Stimulated activated CD4-positive, alpha-beta T cell treated with anti-CD3 and anti-CD28 coated beads, Interleukin-2, amount 100 ng/mL, for 48 hours (primary cell): ENCODE measurements at places on chromosomes 5 and 9.

- no peak for DNase-seq
These were observed 459.7 kb downstream of the BNC2 start for GRCh38 chr9:16410601-16411280.

GRCh38 chr5:82560561-82560960 is 282.4 kb upstream of the RPS23 start:
- DNase-seq = no peak

DNA sequence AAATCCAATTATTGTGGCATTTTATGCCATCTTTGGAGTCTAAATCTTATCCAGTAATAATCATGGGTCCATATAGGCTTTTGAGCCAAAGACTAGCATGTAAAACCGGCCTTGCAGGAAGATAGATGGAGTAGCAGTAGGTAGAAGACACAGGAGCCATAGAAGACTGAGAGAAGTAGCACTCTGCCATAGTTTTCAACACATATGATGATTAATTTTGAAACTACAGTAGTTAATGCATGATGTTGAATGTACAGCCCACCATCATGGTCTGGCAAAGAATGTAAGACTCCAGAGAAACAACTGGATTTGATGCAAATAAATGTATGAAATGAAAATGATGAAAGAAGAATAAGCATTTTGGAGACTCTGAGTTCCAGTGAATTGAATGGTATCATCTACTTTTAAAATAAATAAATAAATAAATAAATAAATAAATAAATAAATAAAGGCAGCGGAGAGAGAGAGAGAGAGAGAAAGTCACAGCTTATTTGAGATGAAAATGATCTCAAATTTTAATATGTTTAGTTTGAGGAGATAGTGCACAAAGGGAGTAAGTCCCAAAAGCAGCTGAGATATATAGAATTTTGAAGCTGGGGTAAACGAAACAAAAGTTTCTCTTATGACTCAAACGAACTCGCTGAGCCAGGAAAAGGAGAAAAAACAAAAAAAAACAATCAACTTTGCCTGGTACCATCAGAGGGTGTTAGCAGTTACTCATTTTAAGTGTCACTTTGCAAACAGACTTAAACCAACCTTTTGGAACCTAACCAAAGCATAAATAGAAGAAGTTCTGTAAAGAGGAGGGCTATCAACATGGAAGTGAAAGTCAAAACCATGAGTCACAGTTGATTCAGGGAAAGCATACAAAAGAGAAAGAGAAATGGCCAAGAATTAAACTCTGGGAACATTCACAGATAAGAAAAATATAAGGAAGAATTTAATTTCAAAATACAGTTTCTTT is 388.7 kb downstream of the CETN3 start:
- DNase-seq = no peak

DNA sequence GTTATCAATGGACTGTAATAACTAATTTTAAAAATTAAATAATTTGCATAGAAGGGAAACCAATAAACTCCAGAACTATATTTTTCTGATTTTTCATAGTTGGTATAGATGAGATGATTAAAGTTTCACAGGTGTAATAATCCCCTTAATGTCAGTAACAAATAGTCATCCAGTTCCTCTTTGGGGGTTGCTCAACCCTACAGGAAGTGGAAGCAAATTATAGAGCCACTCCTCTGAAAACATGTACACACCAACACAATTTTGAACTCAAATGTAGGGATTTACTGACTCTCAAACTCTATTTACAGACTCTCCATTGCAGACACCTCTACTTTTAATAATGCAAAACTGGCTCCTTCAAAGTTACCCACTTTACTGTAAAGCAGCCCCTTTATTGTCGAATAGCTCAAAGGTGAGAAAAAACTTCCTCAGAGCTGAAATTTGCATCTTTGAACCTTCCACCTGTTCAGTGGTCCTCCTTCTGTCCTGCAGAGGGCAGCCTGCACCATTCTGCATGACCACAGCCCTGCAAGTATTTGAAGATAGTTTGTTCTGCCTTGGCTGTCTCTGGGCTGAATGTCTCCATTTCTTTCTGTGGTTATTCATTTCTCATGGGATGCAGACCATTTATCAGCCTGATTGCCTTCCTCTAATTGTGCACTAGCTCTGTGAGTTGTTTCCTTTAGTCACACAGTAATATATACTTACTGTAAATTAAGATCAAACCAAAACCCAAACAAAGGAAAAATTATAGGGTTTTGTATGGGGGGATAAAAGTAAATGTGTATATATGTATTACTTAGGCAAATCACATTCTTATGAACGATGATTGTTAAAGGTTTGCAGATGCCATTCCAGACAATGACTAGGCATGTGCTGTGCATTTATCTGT is 383.2 kb upstream of the SGCD start:
- DNase-seq = peak; percentile 2

DNA sequence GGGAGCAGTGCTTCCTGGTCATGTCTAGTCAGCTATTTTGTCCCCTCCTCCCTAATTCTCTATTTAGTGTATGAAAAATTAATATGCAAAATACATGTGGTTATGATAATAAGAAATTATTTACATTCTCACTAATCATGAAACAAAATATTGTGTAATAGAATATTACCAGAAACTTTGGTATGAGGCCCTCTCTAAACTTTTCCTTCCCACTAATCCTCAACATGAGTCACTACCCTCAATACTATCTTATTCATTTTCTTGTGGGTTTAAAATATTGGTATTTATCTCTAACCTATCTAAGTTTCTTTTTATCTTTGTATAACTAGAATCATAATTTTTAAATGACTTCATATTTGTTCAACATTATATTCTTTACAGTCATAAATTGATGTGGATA is 545.9 kb upstream of the PTPRD start:
- no peak for DNase-seq

DNA sequence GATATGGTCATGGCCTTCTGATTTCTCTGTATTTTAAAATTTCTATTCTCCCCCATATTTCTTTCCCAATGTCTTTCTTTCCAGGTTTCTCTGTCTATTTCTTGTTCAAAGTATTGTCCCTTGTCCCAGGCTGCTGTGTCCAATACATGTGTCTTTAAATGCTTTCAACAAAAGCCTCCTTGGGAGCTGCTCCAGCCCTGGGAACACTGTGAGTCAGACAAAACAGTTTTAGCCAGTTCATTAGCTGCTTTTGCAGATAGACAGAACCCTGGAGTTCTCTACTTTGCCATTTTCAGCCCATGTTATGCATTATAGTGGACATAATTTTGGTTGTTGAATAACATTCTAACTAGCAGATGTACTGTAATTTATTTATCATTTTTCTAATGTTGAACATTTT is 20.5 kb upstream of the JAK2 start:
- no peak for DNase-seq

GRCh38 chr5:132776938-132777208 is 166 bp downstream of the SEPTIN8 start:
- DNase-seq = no peak

GRCh38 chr9:134870746-134871662 is 9.6 kb upstream of the FCN2 start:
- no peak for DNase-seq

DNA sequence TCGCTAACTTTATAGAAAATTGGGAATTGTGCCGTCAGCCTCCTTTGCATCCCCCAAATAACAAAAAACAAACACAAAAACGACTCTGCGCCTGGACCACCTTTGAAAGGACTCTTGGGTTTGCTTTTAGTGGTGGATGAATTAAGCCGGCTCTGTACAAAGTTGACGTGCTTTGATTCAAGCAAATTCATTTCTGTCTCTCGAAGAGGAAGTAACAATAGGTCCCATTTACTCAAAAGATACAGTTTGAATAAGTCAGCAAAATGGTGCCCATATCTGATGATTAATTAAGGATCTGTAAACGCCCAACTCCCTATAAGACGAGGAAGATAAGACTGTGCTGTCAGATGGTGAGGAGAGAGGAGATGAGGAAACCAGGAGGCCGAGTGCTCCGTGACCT is 67.8 kb downstream of the AK8 start:
- no peak for DNase-seq

- no peak for DNase-seq
These were observed 115.8 kb upstream of the FBXL7 start for GRCh38 chr5:15384176-15384575.

- no peak for DNase-seq
These were observed 260.4 kb downstream of the GABRB2 start for GRCh38 chr5:161286066-161286655.

DNA sequence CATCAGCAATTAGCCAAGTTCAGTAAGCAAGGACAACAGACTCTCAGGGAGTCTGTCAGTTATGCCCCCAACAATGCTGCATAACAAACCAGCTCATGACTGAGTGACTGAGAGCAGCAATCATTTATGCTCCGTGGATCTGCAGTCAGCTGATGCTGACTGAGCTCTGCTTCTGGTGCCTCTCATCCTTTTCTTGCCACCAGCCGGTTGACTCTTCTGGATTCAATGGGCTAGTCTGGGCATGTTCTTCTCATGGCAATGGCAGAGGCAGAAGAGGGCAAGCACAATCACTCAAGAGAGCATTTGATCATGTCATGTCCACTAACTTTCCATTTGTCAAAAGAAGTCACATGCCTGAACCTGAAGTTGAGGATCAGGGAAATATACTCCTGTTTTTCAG is 157.0 kb upstream of the NTRK2 start:
- DNase-seq = no peak

GRCh38 chr5:155529362-155529761 is 515.8 kb downstream of the KIF4B start:
- DNase-seq = no peak

- no peak for DNase-seq
These were observed 16.5 kb downstream of the NR2F1 start for GRCh38 chr5:93599399-93600120.

GRCh38 chr5:125254267-125254666 is 507.8 kb upstream of the ZNF608 start:
- no peak for DNase-seq

- DNase-seq = no peak
These were observed 18.6 kb upstream of the SLC25A51 start for GRCh38 chr9:37922363-37923117.

GRCh38 chr9:95516734-95517558 is at the start of gene PTCH1:
Gene PTCH1, minus strand, starts transcription at chr9:95516971.
- DNase-seq = peak; percentile 28

DNA sequence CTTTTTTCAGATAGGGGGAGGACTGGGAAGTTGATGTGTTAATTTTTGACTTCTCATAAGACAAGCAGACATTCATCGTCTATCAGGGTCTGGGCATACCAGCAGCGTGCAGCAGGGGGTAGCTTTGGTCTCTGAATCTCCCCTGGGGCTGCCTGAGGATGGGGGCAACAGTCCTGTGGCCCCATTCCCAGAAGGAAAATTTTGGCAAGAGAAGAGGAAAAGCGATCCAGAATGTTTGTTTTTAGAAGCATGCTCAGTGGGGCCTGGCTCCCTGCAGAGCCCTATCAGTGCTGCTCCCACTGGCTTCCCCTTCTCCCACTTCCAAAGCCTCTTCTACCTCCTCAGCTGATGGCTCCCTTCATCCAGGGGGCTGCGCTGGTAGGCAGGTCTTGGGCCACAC is 194.8 kb upstream of the IL12B start:
- no peak for DNase-seq

DNA sequence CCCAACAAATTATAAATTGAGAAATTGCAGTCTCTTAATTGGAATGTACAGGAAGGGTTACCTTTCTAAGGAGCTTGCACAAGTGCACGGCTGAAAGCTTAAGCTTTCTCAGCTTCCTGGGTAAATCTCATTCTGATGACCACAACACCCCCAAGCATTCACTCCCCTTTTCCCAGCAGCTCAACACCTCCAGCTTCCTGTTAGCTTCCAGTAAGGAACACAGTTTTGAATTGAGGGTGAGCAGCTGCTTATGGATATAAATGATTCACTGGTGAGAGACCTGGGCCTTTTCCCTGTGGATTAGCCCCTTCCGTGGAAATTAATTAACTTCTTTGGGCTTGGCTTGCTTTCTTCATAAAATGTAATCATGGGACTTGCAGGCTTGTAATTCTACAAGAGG is 101.2 kb downstream of the SLC28A3 start:
- DNase-seq = no peak

GRCh38 chr5:153891394-153891793 is 147.3 kb downstream of the FAM114A2 start:
- DNase-seq = no peak

DNA sequence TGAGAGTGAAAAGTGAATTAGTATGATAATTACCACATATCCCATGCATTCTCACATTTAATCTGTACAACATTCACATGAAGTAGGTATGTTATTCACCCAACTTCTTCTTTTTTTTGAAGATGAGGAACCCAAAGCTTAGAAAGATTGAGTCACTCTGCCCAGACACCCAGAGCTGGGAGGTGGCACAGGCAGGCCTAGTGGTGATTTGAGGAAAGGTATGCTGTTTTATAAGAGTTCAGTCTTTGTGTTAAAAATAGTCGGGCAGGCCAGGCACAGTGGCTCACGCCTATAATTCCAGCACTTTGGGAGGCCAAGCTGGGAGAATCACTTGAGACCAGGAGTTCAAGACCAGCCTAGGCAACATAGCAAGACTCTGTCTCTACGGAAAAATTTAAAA is 285.3 kb downstream of the NR3C1 start:
- DNase-seq = no peak

DNA sequence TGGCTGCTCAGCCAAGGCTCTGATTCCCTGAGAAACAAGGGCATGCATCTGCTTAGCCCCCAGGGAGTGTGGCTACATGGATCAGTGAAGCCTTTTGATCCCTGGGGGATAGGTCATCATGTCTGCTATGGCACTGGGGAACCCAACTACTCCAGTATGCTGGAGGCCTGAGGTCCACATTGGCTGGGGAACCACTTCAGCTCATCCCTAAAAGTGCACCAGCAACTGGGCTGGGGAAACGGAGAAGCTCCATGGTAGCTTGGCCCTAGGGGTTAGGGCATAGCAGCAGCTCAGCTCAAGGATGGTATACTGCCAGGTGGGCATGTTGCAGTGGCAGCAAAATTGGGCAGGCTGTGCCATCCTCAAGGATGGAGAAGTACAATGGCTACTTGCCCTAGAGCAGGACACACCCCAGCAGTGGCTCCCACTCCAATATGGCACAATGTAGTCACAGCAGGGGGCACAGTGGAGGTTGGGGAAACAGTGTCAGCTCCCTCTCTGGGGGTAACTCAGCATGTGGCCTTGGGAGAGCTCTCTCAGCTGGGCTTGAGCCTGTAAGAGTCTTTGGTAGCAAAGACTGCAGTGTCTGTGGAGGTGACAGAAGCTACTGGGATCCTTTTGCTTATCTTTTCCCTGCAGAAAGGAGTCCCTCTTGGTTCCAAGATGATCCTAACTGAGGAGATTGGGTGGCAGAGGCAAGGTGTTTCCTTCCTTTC is 111.5 kb upstream of the FSTL4 start:
- DNase-seq = no peak

GRCh38 chr5:147782110-147783028 is at the start of gene JAKMIP2:
Gene JAKMIP2, minus strand, starts transcription at chr5:147782728. Its CDS starts 110,922 bp downstream, at chr5:147671806.
- peak; percentile 69 for DNase-seq

- no peak for DNase-seq
These were observed 188.4 kb upstream of the DAPK1 start for GRCh38 chr9:87309236-87309635.
